ENCODE measurements at places on chromosomes 5 and 9.

- no peak for DNase-seq
Measured at GRCh38 chr5:173963867-173964441, 25.0 kb upstream of the C5orf47 start.

DNA sequence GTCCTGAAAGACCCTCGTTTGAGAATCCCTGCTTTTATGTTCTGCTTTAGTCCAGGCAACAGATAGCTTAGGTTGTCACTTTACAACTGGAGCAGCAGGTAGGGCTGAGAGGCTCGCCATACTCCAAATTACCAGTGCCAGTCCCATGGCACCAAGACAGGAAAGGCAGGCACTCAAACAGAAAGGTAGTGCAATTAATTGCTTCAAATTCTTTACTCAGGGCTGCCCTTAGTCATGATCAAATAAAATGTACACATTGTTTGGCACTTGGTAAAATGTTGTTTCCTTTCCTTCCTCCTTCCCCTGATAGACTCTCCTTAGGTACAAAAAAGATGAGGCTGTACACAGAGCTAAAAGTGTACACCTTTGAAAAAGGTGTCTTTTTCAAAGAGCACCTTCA lies 115.8 kb upstream of the CCDC152 start:
- DNase-seq: no peak

DNA sequence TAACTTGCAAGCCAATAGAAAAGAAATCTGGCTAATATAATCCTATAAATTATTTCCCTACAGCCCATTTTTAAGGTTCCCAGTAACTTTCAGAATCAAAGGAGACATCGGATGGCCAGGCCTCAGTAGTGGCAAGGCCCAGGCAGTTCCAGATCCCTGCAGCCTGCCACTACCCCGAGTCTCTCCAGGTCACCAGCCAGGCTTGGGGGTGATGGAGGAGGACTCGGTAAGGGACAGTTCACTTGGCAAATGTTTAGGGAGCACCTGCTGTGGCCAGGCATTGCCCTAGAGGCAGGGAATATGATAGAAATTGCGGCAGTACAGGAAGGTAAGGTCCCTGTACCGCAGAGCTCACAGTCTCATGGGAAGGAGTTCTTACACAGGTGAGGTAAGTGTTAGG lies 15.2 kb upstream of the LTC4S start:
- no peak for DNase-seq

DNA sequence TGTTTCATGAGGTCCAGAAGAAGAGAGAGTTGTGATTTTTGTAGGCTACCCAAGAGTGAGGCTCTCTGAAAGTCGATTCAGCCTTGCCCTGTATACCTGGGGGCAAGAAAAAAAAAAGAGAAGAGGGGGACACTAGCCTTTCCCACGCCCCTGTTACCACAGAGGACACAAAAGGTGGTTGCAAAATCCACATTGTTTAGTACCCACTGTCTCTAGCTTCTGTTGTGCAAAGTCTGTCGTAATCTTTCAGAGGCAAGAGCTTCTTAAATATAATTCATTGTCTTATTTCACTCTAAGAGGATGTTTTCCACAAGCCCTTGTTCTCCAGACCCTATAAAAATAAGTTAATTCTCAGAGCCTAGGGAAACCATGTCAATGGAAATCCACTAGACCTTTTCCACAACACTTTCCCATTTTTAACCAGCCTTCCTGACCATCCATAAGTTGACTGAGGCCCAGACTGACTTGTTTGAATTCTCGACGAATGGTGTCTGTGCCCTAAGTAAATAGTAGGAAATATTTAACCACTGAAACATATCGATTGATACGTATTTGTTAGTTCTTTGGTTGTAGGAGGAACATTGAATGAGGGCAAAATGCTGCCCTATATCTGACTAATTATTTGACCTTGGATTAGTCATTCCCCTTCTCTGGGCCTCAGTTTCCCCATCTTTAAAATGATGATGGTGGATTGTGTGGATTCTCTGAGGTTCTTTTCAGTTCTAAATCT lies 182.7 kb downstream of the PAPPA start:
- no peak for DNase-seq

- DNase-seq: no peak
Measured at GRCh38 chr9:16625811-16626210, 244.7 kb downstream of the BNC2 start.

GRCh38 chr9:80093695-80094094 lies 521.9 kb downstream of the TLE4 start:
- no peak for DNase-seq

All from HTR-8/SVneo (cell line).